ENCODE measurements at places on chromosomes 3 and 15. TPM values are rescaled to one million over a fixed set of nuclear protein-coding genes. Genes with fewer than 3 reads are reported as not detected.

DNA sequence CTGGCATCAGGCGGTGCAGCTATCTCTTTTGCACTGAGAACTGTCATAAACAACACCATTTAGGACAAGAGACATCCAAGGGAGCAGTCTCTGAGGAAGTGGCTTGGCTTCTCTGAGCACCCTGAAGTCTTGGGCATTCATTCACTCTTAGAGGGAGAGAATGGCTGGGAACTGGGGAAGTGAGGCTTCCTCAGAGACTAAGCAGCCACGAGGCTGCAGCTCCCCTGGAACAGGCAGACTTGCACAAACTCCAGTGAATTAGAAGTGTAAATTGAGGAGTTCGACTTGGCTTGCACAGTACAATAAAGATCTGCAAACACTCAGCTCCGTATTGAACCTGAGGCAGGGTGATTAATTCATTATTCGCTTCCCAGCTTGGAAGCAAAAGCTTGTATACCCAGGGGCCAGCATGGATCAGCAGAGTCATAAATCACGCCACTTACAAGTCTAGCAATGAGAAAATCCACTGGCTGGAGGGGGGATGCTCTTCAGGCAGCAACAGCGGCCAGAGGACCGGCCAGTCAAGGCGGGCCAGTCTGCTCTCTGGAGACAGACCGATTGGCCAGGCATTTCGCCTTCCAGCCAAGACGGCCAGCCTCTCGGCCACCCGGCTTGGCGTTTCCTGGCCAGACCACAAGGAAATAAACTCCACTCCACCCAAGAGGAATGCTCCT, 118.8 kb upstream of the ADPGK start:
- no peak for DNase-seq

The RTP1 gene
- not detected for polyA plus RNA-seq

- DNase-seq, result no peak
Measured at GRCh38 chr15:50044904-50045303, 74.1 kb downstream of the ATP8B4 start.

The WDR48 gene
- 93.4 TPM for polyA plus RNA-seq

DNA sequence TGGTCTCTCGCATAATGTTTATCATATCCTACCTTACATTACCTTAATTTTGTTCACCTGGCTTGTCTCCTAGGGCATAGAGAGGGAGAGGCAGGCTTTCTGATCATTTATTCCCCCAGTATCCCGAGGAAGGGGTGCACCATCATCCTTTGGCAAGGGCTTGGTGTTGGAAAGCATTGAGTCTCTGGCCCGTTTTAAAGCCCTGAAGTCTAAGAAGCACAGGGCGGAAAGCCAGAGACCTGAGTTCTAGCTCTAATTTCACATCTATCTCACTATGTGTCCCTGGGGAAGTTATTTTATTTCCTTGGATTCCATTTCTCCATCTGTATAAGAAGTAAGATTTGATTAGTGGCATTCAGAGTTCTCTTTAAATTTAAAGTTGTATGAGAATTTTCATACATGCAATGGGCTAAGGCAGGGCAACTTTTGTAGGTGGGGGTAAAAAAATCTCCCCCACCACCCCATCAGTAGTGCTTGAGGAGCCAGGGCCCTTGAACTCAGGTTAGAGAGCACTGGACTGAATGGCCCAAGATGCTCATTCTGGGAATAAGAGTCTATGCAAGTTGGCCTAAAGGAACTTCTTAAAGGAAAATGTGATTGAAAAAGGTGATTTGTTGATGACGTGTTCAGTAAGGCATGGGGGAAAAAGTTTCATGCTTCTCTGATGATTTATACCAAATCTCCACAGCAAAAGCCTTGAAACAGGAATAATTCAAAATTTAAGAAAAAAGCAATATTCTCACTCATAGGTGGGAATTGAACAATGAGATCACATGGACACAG, 10.1 kb downstream of the TMC3 start:
- DNase-seq, result no peak

DNA sequence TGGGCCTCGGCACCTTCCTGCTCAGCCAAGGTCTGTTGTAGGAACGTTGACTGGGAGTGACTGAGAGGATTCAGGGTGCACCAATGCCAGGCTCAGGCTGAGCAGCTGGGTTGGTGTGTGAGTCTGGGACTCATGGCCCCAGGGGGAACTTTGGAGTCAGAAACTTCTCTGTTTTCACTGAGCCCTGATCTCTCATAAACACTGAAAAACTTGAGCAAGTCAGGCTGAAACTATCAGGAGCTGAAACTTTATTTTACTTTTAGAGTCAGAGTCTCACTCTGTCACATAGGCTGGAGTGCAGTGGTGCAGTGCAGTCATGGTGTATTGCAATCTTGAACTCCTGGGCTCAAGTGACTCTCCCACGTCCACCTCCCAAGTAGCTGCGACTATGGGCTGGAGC, 3.0 kb downstream of the TRAK1 start:
- DNase-seq, result no peak

The ADCY5 gene
- polyA plus RNA-seq, result 11.1 TPM

GRCh38 chr3:125512135-125512920, 7.7 kb downstream of the SNX4 start:
- DNase-seq, result no peak

DNA sequence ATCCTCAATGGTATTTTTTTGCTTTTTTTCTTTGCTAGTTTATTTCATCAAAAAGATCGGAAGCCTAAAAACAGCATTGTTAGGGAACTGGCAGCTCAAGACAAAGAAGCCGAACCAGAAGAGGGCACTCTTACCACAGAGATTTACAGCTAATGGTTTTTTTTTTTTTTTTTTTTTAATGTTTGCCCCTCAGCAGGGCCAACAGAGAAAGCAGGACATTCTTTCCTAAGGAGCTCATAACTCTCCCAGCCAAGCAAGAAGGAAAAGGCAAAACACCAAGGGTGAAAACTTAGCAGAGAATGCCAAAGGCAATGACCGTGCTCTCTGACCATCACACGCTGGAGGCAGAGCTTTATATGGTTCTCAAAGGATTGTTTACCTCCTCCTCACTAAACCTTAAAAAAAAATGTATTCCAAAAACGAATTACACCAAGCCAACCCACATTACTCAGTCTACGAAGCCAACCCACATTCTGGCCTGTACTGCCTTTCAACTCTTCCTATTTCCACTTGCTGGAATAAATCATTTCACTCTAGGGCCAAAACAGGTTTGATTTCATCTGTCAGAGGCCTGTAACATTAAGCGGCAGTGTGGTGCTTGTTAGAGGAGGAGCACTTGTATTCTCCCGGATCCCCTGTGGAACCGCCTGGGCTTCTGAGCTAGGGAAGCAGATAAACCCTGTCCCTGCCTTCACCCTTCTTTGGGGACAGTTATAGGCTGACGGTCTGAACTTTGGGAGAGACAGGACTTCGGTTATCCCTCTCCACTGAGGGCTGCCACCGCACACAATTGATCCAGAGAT, 35.6 kb upstream of the GYG1 start:
- DNase-seq, result peak; percentile 55

Data from left renal pelvis (tissue), 4 donors.